Hematopoietic multipotent progenitor cell treated with erythropoietin and hydrocortisone succinate and interleukin-3 and kit ligand, for 8 days (in vitro differentiated cells): ENCODE measurements at places on chromosomes 1 and 21.

- no peak for DNase-seq
Measured at GRCh38 chr21:39576518-39577128, 36.1 kb upstream of the B3GALT5 start.

- no peak for DNase-seq
Measured at GRCh38 chr1:217369996-217370551, 260.8 kb downstream of the GPATCH2 start.

DNA sequence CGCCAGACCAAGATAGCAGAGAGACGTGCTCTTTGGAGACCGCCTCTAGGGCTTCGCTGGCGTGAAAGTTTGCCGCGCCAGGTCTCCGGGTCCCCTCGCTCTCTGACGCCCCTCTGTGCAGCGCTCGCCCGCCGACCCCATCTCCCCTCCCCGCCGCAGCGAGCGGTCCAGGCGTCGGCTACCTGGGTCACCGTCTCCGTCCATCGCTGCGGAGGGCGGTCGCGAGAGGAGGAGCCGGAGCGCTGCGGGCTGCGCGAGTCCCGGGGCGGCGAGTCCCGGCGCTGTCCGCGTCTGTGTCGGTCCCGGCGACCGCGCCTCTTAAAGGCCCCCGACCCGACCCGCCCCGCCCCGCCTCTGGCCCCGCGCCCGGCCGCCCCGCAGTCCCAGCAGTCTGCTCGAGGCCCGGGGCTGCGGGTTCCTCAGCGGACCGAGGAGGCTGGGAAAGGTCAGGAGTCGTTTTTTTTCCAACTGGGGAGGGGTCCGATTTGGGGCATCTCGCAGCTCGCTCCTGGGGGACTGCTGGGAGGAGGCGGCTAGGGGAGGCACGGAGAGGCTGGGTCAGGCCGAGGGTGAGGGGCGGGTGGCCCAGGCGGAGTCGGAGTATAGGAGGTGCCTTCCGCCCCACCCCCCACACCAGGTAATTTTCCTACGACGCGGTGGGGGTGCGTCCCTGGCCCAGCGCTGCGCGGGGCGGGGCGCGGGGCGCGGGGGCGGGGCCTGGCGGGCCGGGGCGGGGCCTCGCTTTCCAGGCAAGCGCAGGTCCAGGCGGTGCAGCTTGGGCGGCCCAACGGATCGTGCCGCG lies at the start of the genes FBXO2 and FBXO44:
Gene FBXO2, minus strand, starts transcription at position 293 of the 802 bp plus-strand sequence. Its CDS starts 89 bp downstream, at position 204.
Gene FBXO44, plus strand, starts transcription at position 741 of the 802 bp plus-strand sequence. CDS start 959 bp downstream, outside the sequence.
- no peak for DNase-seq

GRCh38 chr1:70504176-70504820 lies 93.2 kb downstream of the CTH start:
- no peak for DNase-seq

GRCh38 chr1:40414331-40414730 lies 35.9 kb upstream of the ZFP69B start:
- DNase-seq = no peak

DNA sequence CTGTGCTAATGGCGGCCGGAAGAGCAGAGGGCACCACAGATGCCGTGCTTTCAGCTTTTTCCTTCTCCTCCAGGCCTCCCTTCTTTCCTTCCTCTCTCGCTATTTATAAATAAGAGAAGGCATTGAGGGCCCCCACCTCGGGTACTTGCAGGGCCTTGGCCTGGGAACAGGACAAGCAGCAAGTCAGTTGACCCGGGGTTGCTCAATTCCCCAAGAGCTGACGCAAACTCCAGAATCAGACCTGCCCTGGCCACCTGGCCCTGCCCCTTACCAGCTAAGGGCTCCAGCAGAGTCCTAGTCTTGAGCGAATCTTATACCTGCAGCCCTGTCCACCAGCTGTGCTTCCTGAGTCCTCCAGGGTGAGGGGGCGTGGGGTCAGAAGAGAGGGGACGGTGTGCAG lies 13.5 kb downstream of the TNFRSF1B start:
- no peak for DNase-seq

DNA sequence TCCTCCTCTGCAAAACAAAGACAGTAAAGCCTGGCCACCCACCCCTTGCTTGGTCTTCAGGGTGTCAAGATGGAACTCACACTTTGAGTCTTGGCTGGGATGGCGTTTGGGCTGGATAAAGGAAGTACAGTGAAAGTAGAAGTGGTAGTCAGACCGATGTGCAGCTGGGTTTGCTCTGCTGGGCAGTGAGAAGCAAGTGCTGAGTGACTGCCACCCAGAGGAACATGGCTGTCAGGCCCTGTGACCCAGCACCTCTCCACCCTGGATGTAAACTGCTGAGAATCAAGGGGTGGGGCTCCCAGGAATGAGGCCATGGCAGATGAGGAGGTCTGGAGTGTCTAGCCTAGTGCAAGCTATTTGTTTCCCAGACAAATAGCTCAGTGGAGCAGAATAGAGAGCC lies 51.2 kb downstream of the POFUT2 start:
- peak; percentile 47 for DNase-seq

DNA sequence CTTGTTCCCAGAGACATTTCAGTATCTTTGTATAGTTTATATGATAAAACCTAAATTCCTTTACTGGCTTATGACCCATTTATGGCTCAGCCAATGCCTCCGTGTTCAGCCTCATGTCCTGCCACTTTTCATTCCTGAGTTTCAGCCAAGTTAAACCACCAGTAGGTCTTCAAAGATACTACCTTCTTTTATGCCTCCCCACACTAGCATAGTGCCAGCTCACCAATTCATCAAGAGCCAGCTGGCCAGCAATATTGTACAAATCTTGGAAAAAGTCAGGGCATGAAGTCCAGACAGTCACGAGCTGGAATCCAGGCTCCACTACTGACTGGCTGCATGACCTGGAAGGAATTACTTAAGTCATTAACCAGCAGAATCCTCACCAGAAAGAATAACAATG lies 446.0 kb downstream of the GPATCH2 start:
- no peak for DNase-seq
